EH (cell line): ENCODE measurements at places on chromosomes 11 and 22.

GRCh38 chr11:113724778-113725177 lies 18.7 kb upstream of the TMPRSS5 start:
- no peak for DNase-seq

- peak; percentile 18 for DNase-seq
Observed at GRCh38 chr22:46764140-46764680, 1.8 kb downstream of the TBC1D22A start.

- DNase-seq = peak; percentile 89
Observed at GRCh38 chr22:30044369-30044768, 35.9 kb upstream of the HORMAD2 start.

DNA sequence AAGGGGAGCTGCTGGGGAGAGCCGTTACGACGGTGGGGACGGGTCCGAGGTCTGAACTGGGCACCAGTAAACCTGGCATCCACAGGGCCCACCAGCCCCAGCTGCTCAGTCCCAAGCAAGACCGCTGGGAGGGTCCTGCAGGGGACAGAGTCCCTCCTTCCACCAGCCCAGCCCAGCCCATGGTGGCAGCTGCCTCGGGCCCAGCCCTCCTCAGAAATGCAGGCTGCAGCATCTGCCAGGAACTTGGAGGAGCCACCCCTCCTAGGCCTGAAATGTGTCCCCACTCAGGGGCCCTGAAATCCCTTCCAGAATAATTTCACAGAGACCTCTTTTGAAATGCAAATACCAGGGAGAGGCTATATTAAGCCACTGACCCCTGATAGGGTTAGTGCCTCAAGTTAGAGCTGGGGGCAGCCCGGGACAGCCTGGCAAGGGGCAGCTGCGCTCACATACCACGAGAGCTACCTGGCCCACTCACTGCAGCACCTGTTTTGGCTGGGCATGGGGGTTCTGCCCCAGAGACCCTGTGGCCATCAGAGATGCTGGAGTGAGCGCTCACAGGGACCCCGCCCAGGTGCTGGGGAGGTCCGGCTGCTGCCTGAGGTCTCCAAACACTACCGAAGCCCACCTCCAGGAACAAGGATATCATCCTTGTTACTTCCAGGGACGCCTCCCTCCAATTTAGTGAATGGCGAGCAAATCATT lies 53.1 kb downstream of the CELSR1 start:
- no peak for DNase-seq

DNA sequence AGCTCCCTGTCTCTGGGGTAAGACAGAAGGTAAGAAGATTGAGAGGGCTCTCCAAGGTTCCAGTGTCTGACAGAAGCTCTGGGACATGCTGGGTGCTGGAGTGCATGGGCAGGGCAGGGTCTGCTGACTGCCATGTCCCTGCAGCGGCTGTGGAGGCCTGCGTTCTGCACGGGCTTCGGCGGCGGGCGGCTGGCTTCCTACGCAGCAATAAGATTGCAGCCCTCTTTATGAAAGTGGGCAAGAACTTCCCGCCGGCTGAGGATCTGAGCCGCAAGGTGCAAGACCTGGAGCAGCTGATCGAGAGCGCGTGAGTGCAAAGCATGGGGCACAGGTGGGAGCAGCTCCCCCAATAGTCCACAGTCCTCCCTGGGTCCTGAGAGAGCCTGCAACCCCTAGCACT lies 41.5 kb downstream of the SGSM1 start:
- no peak for DNase-seq

- DNase-seq = peak; percentile 32
Observed at GRCh38 chr11:121936370-121936769, 179.6 kb downstream of the BLID start.

GRCh38 chr11:116773203-116774097 lies 663 bp upstream of the BUD13 start:
- no peak for DNase-seq

GRCh38 chr22:44256556-44257485 lies 55.9 kb downstream of the SHISAL1 start:
- DNase-seq = no peak

- peak; percentile 51 for DNase-seq
Observed at GRCh38 chr11:68855205-68855981, 13.7 kb upstream of the CPT1A start.

- DNase-seq = peak; percentile 13
Observed at GRCh38 chr11:34198523-34198922, 93.1 kb downstream of the NAT10 start.

GRCh38 chr11:68167474-68167873 lies 45.6 kb downstream of the KMT5B start:
- no peak for DNase-seq

- no peak for DNase-seq
Observed at GRCh38 chr11:86214710-86215109, 29.8 kb upstream of the EED start.

GRCh38 chr11:65563601-65564000 lies 5.4 kb upstream of the LTBP3 start:
- DNase-seq = no peak

GRCh38 chr22:38734421-38735100 lies 21.2 kb downstream of the SUN2 start:
- no peak for DNase-seq

DNA sequence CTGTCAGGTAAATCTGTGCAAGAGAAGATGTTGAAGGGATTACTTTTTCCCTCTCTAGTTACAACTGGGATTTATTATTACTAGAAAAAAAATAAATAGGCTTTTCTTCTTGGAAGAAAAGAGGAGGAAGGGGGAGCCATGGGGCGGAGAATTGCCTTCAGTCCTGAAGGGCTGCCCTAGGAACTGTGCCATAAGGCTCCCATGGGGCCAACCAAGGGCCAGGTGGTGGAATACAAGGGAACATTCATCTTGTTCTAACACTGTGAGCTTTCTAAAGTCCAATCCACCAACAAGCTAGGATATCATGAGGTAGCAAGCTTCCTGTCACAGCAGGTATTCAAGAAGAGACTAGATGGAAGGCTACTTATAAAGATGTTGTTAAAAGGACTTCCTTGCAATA lies 24.8 kb upstream of the NRIP3 start:
- DNase-seq = no peak

DNA sequence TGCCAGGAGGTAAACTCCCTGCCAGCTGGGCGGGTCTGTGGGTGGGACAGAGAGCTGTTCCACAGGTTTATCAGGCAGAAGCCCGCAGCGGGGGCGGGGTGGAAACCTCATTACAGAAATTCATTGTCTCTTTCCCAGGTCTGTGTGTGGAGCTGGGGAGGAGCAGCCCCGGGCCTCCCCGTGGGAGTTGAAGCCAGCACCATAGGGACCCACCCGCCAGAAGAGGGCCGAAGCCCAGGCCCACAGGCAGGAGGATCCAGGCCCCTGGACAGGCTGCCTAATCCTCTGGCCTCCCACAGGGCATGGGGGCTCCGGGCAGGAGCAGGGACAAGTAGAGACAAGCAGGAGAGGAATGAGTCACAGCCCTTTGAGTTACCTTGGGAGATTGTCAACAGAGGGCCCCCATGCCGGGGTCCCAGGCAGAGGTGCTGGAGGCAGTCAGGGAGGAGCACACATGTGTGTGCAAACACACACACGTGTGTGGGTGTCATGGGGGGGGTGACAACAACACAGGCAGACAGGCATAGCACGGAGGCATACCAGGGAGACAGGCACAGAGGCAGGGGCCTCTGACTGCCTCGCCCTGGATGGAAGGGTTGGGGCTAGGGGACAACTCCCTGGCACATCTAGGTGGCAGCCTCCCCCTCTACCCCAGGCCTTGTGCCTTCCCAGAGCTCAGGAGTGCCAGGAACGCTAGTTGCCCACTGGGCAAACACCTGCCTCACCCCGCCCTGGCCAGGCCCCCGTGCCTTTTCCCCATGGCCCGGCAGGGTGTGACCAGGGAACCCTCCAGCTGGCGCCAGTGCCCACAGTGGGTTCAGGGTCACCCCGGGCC lies 1.4 kb downstream of the CDC42BPG start:
- no peak for DNase-seq

- DNase-seq = peak; percentile 68
Observed at GRCh38 chr11:20055312-20055711, 105.0 kb downstream of the DBX1 start.

DNA sequence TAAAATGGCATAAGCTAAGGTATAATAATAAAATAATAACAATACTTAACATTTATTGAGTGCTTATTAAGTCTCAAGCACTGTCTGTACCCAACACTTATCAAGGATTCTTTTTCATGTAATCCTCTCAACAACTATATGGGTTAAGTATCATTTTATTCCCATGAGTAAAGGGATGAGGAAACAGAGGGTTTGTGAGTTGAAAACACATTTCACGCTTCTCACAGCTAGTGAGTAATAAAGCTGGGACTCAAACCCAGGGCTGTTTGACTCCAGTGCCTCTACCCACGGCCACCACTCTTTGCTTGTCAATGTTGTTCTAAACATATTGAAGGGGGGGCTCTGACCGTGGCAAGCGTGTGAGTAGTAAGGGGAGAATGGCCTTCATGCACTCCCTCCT lies 8.7 kb downstream of the CD3E start:
- peak; percentile 2 for DNase-seq

DNA sequence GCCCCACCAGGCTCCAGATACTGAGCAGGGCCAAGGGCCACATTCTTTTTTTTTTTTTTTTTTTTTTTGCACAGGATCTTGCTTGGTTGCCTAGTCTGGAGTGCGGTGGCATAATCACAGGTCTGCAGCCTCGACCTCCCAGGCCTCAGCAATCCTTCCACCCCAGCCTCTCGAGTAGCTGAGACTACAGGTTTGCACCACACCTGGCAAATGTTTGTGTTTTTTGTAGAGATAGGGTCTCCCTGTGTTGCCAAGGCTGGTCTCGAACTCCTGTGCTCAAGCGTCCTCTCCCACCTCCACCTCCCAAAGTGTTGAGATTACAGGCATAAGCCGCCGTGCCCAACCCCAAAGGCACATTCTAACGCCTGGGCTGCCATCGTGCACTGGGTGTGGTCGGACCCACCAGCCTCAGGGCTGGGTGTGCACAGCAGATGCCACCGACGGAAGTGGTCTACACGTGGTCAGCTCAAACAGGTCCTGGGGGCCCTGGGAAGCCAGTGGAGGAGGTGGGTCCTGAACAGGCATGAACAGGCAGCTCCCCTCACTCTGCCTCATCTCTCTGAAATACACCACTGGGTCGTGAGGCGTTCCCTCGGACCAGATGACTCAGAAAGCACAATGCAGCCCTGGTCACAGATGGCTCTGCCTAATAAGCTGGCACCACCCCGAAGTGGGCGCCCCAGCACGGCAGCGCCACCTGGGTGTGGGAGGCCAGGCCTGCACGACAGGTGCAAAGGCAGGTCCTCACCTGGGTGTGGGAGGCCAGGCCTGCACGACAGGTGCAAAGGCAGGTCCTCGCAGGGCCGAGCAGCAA lies 5.1 kb upstream of the B4GALNT4 start:
- peak; percentile 69 for DNase-seq

DNA sequence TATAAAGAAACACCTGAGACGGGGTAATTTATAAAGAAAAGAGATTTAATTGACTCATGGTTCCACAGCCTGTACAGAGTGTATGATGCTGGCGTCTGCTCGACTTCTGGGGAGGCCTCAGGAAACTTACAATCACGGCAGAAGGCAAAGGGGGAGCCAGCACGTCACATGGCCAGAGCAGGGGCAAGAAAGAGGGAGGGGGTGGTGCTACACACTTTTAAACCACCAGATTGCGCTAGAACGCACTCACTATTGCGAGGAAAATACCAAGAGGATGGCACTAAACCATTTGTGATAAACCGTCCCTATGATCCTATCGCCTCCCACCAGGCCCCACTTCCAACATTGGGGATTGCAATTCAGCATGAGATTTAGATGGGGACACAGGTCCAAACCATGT lies 79.7 kb upstream of the CARD18 start:
- no peak for DNase-seq

DNA sequence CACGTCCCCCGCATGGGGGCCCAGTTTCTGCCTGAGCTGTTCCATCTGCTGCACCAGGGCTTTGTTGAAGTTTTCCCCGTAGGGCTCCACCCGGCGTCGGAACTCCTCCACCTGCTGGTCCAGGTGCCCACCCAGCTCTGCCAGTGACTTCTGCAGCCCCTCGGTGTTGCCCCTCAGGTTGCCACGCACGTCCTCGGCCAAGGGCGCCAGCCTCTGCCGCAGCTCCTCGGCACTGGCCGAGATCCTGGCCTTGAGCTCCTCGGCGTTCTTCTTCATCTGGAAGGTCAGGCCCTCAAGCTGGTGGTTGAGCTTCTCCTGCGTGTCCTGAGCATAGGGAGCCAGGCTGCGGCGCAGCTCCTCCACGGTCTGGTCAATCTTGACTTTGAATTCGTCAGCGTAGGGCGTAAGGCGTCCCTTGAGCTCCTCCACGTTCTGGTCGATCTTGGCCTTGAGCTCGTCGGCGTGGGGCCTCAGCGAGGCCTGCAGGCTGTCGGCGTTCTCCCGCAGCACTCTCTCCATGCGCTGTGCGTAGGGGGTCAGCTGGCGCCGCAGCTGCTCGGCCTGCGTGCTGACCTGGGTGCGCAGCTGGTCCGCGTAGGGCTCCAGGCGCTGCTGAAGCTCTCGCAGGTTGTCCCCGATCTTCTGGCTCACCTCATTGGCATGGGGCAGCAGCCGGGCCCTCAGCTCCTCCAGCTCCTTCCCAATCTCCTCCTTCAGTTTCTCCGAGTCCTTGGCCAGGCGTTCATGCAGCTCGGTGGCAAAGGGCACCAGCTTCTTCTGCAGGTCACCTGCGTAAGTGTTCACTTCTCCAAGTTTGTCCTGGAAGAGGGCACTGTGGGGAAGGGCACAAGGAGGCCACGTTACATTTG lies 1.8 kb downstream of the APOA4 start:
- no peak for DNase-seq

DNA sequence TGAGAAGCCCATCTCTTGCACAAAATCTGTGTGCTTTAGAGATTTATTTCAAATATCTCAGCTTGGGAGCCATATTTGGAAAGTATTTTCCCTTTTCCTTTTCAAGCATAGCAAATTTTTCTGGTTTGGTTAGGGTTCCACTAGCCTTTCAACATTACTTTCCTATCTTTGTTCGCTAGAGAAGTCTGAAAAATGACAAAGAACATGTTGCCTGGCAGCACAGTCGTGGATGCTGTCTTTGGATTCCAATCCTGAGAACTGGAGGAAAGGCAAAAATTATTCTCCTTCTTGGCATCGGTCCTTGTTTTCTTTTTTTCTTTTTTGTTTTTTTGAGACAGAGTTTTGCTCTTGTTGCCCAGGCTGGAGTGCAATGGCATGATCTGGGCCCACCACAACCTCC lies 6.9 kb upstream of the MTCH2 start:
- DNase-seq = no peak

DNA sequence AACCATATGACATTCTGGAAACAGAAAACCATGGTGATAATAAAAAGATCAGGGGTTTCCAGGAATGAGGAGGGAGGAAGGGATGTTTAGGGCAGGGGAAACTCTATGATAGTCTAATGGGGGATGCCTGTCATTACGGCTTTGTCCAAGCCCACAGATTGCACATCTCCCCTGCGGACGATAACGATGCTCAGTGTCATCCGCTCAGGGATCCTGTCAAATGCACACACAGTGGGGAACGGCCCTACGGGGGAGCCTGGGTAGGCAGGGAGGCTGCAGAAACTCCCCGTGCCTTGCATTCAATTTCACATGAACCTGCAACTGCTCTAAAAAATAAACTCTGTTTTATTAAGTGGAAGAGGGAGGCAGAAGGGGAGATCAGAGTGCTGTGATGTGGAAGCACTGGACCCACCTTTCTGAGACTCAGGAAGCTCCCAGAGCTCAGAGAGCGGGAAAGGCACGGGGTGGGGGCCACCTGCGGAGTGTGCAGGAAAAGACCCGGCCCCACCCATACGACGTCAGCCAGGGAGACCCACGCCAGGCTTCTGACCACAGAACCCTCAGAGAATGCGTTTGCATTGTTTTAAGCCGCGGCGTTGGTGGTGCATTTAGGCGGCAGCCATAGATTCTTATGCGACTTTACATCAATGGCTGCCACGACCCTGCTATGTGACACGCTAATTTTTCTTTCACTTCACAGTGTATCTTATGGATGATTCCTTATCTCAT lies 543.5 kb downstream of the BRD1 start:
- DNase-seq = no peak
